ENCODE measurements at places on chromosomes 7 and 10.
A peak's percentile ranks its signal among the peaks of the same experiment; 100 is the strongest.

- DNase-seq, result no peak
Observed at GRCh38 chr10:127426746-127427145, 122.4 kb upstream of the NPS start.

DNA sequence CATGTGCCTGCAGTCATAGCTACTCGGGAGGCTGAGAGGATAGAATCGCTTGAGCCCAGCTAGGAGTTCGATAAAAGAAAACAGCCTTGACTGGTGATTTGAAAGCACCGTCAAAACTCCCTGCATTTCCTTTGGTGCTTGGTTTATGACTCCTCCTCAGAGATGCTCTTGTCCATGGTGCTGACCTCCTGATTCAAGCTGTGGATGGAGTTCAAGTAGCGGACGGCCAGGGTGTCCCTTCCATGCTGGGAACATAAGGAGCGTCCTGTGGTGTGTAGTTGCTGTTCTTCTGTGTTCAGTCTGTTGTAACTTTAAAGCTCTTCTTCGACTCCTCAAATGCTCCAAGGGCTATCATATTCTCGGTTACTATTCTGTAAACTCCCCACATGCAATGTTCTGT lies 382.5 kb upstream of the KIAA1217 start:
- DNase-seq, result no peak

DNA sequence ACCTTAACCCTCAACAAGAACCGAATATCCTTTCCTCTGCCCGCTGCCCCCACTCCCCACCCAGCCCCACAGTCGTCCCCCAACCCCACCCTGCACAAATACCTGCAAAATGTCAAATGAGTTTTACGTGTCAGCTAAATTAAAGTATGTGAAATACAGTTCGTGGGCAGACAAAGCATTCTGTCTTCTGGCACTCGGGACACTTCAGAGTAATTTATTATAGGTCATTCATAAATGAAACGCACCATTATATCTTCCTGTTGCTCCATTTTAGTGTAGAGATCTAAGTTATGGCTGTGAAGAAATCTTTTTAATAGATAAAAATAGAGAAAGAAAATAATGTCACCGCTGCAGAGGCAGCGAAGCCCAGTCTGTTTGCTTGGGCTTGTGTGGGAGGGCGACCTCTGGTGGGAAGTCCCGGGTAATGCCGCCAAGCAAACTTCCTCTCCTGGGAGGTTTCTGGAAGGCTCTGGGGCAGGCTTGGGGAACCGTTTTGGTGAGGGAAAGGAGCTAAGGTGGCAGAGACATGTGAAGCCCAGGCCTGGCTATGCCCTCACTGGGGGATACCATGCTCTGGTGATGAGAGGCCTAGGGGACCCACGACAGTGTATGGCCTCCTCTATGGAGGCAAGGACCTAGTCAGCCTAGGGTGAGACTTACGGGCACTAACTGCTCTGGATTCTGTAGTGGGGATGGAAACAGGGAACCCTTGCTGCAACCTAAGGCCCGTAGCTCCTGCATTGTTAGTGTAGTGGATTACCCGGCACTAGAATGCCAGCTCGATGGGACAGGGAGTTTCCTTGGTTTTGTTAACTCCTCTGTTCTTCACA lies 604.9 kb downstream of the LRMDA start:
- peak; percentile 19 for DNase-seq

- DNase-seq, result no peak
Observed at GRCh38 chr10:29869593-29869992, 189.8 kb downstream of the JCAD start.

- DNase-seq, result no peak
Observed at GRCh38 chr7:150855046-150855445, 2.7 kb downstream of the AOC1 start.

- DNase-seq, result no peak
Observed at GRCh38 chr10:131954356-131954965, 27.3 kb downstream of the BNIP3 start.

DNA sequence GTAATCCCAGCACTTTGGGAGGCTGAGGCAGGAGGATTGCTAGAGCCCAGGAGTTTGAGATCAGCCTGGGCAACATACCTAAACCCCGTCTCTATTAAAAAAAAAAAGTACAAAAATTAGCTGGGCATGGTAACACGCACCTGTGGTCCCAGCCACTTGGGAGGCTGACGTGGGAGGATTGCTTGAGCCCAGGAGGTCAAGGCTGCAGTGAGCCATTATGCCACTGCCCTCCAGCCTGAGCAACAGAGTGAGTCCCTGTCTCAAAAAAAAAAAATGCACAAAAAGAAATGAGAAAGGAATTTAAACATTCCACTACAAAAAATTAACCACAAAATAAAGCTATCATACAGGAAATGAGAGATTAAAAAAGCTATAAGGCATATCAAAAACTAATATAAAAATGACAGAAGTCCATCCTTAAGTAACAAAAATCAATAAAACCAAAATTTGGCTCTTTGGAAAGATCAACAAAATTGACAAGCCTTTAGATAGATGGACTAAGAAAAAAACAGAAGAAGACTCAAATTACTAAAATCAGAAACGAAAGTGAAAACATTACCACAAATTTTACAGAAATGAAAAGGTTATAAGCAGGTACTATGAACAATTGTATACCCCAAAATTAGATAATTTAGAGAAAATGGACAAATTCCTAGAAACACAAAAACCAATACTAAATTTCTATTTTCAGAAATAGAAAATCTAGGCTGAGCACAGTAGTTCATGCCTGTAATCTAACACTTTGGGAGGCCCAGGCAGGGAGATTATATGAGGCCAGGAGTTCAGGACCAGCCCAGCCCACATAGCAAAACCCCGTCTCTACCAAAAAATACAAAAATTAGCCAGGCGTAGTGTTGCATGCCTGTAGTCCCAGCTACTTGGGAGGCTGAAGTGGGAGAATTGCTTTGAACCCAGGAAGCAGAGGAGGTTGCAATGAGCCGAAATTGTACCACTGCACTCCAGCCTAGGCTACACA lies 42.4 kb upstream of the NANOS1 start:
- no peak for DNase-seq

- DNase-seq, result no peak
Observed at GRCh38 chr7:75652788-75653187, 86.0 kb downstream of the HIP1 start.

- no peak for DNase-seq
Observed at GRCh38 chr7:105875505-105875904, 894 bp downstream of the ATXN7L1 start.

- no peak for DNase-seq
Observed at GRCh38 chr7:17274551-17275245, 23.8 kb upstream of the AHR start.

DNA sequence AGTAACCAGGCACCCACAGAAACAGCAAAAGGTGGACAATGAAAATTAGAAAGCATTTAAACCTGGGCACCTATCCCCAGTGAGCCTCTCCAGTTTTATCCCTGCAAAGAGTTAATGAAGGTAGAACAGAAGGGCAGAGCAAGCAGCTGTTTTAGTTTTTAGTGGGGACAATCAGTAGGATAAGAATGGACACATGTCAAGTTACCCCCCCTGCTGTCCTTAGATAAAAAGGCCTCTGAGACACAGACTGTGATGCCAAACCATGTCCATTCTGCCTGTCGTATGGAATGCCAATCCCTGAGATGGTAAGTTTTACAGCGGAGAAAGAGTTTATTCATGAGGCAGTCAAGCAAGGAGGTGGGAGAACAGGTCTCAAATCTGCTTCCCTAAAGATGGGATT lies 162.6 kb upstream of the AGR3 start:
- DNase-seq, result no peak

DNA sequence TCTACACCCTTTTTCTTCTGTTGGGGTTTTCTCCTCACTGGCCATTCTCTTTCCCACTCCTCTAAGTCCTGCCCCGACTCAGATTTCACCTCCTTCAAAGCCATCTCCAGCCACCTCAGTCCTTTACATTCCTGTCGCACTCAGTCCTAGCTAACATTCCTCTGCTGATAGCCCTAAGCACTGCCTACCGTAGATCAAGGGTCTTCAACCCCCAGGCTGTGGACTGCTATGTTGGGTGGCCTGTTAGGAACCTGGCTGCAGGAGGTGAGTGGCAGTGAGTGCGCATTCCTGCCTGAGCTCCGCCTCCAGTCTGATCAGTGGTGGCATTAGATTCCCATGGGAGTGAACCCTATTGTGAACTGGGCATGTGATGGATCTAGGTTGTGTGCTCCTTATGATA lies 11.2 kb downstream of the PFKFB3 start:
- DNase-seq, result no peak

DNA sequence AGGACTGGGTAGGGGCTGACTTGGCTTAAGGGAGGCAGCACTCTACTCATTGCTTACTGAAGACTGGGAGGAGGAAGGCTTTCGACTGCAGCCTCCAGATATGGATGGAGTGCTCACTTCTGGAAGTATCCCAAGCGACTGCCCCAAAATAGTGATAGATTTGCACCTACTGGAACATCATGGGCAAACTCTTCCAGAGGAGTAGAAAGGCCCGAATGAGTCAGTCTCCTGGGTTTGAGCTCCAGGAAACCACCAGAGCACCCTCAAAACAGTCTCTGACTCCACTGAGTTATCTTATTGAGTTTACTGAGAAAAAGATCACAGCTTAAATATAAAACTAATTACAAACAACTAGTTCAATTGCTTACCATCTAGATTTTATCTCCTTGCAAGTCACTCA lies 37.2 kb upstream of the PDLIM1 start:
- DNase-seq, result no peak

DNA sequence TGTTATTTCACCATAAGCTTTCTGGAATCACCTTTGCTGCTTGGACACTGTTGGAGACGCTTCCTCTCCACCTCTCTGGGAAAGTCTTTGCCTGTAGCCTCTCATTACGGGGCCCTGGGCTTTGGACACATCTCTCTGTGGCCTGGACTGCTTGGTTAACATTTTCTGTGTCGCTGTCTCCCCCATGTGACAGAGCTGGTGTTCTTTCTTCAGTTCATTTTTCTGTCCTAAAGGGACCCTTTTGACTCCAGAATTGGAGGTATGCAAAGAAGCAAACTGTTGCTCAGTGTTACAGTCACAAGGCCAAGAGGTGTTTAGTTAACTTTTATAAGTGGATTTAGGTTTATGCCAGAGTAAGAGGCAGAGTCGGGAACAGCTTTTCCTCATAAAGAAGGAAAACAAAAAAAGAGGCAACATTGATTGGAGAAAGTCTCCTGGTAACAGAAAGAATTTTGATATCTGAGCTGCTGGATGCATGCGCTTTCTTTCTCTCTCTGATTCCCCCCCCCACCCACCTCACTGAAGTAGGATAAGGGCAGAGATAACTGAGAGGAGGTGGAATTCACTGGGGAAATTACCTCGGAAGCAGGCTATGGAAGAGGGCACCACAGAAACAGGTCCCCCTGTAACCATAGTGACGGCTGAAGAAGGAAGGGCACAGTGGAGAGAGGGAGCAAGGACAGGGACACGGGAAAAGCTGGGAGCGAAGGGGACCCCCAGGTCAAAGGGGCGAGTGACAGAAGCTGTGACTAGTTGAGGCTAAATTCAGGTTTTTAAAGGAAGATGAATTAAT lies 57.8 kb downstream of the LGI1 start:
- DNase-seq, result no peak

GRCh38 chr10:59227136-59227673 lies 50.8 kb downstream of the PHYHIPL start:
- DNase-seq, result no peak

DNA sequence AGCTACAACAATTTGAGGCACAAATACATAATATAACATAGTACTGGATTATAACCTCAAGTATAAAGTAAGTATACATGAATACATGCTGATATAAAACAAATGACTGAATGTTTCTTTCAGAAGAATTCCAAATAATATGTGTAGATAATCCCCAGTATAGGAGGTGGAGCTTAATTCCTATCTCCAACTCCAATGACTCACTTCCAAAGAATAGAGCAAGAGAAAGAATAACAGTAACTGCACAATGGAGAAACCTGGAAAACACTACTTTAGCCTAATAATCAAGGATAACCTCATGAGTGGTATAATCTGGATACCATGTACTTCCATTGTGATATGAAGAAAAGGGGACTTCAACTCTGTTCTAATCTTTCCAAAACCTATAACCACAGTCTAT lies 13.7 kb upstream of the SEMA3C start:
- DNase-seq, result no peak

DNA sequence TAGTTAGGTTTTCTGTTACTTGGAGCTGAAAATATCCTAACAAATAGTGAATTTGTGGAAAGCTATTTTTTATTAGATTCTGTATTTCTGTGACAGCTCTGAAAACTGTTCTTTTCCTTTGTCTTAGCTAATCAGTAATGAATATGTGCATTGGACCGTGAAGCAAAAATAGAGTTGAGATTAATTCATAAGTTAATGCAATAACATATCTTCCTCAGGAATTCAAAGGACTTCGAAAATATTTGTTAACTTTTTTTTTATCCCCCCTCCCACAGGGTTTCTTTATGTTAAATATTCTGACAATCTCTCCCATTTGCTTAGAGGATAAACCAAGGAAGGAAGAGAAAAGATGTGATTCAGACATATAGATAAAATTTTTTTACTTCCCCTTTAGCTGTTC lies 101.4 kb downstream of the PODXL start:
- no peak for DNase-seq

- no peak for DNase-seq
Observed at GRCh38 chr10:103111918-103112877, 80.9 kb downstream of the NT5C2 start.

DNA sequence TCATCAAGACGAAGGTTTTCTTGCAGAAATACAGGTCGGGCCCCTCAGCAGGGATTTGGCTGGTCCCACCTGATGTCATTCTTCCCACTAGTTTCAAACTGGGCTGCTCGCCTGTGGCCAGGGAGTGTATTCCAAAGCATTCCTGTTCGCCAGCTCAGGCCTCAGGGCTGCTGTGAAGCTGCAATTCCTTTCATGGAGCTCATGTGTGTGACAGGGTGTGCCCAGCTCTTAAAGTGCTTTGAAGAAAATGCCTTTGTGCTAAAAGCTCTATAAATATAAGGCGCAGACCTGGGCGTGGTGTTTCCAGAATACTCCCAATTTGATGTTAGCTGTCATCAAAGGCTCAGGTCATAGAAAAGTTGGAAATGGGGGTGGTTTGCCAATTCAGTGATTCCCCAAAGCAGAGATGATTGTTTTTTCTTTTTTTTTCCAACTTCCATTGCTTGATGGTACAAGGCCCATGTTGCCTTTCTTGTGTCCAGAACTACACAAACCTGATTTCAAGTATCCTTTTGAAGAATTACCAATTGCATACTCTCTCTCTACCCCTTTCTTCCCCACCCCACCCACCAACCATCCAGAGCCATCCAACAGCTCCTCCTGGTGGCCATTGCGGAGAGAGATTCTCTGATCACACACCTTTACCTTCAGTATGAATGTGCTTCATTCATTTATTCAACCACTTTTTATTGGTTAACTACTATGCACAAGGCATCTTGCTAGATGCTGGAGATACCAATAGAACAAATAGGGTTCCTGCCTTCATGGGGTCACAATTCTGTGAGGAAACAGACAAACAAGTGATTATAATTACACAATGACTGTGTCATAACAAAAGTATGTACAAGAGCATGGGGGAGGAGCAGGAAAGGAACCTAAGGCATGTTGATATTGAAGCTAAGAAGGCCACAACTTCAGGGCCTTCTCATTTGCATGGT lies 297.3 kb upstream of the LYZL1 start:
- no peak for DNase-seq

- no peak for DNase-seq
Observed at GRCh38 chr10:97866524-97867219, 17.0 kb downstream of the GOLGA7B start.

GRCh38 chr10:51020200-51020599 lies 54.1 kb upstream of the PRKG1 start:
- no peak for DNase-seq

- no peak for DNase-seq
Observed at GRCh38 chr10:119723161-119723560, 2.7 kb upstream of the INPP5F start.

- DNase-seq, result peak; percentile 30
Observed at GRCh38 chr7:105782391-105783042, 93.9 kb downstream of the ATXN7L1 start.

- no peak for DNase-seq
Observed at GRCh38 chr10:51319173-51319435, 244.8 kb downstream of the PRKG1 start.

Measured in stimulated activated CD8-positive, alpha-beta memory T cell treated with anti-CD3 and anti-CD28 coated beads, Interleukin-2, amount 100 ng/mL, for 48 hours (primary cell).